ENCODE measurements at places on chromosomes 2 and 18.

DNA sequence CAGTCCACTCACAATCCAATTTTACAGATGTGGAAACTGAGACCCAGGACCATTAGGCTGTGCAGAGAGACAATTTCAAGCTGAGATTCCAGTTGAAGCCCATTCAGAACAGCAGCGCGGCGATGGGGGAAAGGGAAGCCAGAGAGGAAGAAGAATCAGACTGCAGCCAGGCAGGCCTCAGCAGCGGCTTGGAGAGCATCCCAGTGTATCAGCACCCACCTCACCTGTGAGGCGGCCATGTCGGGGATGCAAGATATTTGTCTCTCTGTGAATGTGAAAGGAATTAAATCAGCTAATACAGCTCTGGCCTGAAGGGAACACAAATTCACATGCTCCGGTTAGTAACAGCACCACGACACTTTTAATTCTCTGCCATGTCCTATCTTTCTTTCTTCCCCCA, 198.0 kb upstream of the SOX11 start:
- DNase-seq = no peak

GRCh38 chr2:78418021-78418420, 607.5 kb upstream of the REG3G start:
- DNase-seq = no peak

GRCh38 chr18:60639836-60640235, 267.3 kb upstream of the MC4R start:
- DNase-seq = no peak

DNA sequence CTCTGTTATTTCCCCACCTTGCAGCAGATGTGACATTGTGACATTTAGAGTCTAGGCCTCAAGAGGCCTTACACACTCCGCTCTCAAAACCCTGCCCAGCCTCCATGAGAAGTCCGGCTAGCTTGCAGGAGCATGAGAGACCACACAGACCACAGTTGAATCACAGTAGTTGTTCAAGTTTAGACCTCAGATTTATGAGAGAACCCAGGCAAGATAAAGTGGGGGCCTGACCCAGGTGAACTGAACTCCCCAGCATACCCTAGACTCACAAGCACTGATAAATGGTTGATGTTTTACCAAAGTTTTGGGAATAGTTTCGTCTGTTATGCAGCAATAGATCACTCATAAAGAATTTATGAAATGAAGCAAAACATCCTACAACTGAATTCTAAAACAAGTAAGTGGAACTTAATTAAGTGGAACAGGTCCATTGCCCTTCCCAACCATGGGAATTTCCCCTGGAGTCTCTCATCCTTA, 4.7 kb upstream of the STAT1 start:
- DNase-seq = no peak

GRCh38 chr2:187554011-187554703, at the start of gene TFPI:
Gene TFPI, minus strand, starts transcription at chr2:187554435. Its CDS starts 50,667 bp downstream, at chr2:187503768.
- peak; percentile 44 for DNase-seq

DNA sequence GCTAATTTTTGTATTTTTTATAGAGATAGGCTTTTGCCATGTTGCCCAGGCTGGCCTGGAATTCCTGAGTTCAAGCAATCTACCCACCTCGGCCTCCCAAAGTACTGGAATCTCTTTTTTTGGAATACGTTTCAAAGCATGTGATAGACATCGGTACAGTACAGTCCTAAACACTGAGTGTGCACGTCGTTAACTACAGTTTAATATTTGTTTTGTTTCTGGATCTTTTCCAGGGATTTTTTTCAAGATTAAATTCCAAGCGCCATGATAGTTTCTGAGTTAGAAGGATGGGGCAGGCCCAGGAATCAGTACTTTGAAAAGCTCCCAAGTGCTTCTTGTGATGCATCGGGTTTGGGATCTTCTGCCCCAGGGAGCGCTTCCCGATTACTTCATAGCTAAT, 33.3 kb downstream of the NEDD4L start:
- DNase-seq = no peak

DNA sequence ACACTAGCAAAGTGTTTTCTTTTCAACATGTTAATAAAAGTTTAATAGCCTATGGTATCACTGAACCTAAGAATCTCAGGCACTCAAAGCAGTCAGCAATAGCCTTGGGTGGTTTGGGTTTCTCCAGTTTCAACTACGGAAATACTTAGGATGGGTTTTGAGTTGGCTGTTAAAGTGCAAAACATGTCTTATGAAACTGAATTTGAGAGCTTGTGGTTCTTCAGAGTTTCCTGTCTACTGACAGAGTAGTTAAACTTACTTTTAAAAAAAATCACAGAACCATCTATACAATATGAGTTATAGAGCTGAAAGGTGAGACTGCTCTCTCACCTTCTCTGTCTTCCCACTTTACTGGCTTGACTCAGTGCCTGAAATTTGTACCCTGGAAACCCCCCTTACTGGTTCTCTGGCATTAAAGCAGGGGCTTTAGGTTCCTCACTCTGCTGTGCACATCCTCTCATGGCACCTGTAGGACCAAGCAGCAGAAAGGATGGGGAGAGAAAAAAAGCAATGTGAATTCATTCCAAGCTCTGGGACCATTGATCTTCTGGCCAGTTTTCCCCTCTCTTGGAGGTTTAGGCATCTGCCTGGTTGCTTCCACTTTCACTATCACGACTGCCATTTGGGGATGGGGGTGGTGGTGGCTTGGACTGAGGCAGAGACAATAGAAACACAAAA, 18.1 kb downstream of the CCDC141 start:
- no peak for DNase-seq

DNA sequence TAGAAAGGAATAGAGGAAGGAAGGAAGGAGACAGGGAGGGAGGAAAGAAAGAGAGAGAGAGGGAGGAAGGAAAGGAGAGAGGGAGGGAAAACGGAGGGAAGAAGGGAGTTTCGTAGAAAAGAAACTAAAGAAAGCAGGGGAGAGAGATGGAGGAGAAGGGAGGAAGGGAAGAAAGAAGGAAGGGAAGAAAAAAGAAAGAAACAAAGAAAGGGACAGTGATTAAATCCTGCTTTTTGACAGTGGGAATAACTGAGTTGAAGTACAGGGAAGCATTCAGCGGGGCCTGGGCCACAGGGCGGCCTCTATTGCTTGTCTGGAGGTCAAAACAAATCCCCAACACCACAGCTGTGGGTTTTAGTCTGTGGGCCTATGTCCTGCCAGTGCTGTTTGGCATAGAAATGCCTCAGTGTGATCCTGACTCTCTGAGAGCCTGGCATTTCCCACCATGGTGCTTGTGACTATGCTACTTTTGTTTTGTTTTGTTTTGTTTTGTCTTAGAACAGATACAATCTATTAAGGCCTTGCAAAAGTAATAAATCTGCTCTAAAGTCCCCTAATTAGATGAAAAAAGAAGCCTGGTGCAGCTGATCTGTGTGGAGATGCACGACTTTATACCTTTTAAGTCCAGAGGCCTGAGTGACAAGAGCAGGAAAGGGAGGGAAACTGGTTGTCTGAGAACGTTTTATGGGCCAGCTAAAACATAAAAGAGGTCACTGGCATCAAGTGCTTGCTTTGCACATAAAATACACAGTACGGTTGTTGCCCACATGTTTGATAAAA, 40.0 kb downstream of the IL1RL2 start:
- no peak for DNase-seq

DNA sequence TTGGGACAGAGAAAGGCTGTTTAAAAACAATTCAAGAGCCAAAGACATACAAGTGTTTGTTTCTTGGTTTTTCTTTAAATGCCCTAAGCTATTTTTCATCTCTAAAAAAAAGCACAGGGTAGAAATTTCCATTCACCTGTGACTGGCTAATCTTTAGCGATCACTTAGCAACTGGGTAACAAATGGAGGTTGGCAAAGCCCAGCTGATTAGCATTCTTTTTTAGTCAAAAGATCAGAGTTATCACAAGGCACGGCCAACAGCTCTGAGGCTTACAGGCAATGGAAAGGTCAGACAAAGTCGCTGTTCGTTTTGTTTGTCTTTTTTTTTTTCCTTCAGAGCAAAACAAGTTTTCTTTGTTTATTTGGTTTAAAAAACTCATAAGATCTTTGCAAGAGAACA, 29.0 kb upstream of the TTR start:
- DNase-seq = no peak

GRCh38 chr18:74368901-74369705, 53.5 kb downstream of the C18orf63 start:
- DNase-seq = peak; percentile 38

GRCh38 chr2:54559593-54560145, 103.5 kb downstream of the SPTBN1 start:
- no peak for DNase-seq

- DNase-seq = no peak
These were observed 92.9 kb downstream of the FMNL2 start for GRCh38 chr2:152427902-152428301.

DNA sequence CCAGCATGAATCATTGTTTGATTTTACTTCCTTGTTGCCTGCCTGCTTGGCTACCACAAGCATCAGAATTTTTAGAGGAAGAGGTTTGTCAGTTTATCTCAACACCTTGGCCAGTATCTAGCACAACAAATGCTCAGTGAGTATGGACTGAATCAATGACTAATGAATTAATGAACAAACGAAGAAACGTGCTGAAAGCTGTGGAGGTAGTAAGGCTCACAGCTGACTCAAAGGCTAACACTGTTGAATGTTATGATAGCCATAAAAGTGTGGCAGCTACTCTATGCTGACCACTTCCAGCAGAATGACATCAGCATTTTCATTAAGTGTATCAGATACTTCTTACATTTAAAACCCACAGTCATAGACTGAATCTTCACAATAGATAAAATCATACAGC, 543.4 kb downstream of the IRS1 start:
- DNase-seq = no peak

DNA sequence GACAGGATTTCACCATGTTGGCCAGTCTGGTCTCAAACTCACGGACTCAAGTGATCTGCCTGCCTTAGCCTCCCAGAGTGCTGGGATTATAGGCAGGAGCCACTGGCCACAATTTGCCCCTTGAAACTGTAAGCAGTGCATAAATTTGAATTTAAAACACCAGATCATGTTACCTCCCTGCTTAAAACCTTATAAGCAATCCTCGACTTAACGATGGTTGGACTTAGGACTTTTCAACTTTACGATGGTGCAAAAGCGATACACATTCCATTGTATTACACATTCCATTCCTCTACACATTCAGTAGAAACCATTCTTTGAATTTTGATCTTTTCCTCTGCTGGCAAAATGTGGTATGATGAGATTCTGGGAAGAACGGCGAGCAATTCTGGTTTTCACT, 23.2 kb upstream of the EFR3B start:
- no peak for DNase-seq

DNA sequence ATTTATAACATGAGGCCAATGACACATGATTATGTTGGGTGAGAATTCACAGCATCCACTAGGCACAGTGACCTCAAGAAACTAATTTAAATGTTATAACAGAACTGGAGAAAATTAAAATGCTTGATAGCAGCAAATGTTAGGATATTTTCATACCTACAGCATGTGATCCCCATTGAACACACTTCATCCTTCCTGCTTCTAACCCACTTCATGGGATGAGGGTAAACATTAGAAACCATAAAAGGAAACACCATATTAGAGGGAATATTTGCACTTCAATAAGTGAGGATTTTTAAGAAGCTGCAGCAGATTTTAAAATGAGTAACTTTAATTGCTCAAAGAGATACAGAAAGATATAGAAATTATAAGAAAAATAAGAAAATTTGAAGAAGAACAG, 117.1 kb downstream of the FSHR start:
- DNase-seq = no peak

- no peak for DNase-seq
These were observed 286.9 kb downstream of the MEIS1 start for GRCh38 chr2:66721776-66722175.

DNA sequence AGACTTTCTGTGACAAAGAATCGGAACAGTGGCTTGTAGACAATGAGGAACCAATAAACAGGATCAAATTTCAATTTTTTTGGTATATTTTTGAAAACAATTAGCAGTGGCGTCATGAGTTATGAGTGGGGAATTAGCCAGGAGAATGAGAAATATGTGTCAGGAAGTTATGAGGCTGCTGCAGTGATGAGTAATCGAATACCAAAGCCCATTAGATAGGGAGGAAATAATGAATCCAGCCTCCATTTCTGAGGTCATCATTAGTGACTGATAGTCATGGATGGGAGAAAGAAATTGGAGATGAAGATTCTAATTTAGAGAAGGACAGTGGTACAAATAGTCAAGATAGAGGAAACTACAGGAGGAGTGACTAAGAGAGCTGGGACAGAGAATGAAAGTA, 673.1 kb upstream of the VRK2 start:
- no peak for DNase-seq

- no peak for DNase-seq
These were observed 13.9 kb upstream of the MBP start for GRCh38 chr18:77146249-77147080.

DNA sequence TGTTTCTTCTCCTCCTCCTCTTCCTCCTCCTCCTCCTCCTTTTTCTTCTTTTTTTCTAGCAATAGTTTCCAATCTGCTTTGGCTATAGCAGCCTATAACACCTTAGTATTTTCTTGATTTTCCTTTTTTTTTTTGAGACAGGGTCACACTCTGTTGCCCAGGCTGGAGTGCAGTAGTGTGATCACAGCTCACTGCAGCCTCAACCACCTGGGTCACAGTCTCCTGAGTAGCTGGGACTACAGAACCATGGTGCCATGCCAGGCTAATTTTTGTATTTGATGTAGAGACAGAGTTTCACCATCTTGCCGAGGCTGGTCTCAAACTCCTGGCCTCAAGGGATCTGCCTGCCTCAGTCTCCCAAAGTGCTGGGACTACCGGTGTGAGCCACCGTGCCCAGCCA, 10.7 kb upstream of the THNSL2 start:
- DNase-seq = no peak

DNA sequence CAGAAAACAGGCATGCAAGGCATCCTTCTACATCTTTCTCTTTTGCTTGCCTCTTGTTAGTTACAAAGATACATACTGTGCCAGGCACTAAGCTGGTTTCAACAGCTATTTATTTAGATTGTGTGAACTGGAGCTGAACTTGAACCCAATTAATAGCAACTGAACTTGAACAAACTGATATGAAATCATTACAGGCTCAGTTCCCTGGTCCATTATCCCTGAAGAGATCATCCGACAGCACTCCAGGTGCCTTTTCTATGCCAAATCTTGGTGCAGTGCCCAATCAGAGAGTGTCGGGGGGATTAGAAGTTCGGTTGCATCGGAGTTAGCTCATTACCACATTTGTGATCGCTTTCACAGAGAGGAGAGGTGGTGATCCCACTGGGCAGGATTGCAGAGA, 477.6 kb downstream of the PARD3B start:
- no peak for DNase-seq

- no peak for DNase-seq
These were observed 32.1 kb upstream of the MAL start for GRCh38 chr2:94993176-94994062.

GRCh38 chr2:237663517-237664110, 36.2 kb downstream of the LRRFIP1 start:
- DNase-seq = no peak

GRCh38 chr2:39488450-39488849, 51.4 kb upstream of the MAP4K3 start:
- peak; percentile 65 for DNase-seq

GRCh38 chr2:207951734-207952470, 73.4 kb downstream of the PLEKHM3 start:
- DNase-seq = no peak

DNA sequence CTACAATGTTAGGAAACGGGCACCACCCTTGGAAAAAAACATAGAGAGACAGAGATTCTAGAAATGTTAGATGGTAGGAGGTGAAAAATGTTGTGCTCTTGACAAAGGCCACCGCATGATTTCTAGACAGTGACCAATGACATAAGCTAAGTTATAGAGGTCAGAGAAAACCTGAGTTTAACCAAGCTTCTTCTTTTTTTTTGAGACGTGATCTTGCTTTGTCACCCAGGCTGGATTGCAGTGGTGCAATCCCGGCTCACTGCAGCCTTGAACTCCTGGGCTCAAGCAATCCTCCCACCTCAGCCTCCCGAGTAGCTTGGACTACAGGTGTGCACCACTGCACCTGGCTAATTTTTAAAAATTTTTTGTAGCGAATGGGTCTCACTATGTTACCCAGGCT, 13.0 kb downstream of the FER1L5 start:
- no peak for DNase-seq

All from mucosa of gallbladder (tissue), 1 donor.